ENCODE measurements at places on chromosomes 3 and 15.

DNA sequence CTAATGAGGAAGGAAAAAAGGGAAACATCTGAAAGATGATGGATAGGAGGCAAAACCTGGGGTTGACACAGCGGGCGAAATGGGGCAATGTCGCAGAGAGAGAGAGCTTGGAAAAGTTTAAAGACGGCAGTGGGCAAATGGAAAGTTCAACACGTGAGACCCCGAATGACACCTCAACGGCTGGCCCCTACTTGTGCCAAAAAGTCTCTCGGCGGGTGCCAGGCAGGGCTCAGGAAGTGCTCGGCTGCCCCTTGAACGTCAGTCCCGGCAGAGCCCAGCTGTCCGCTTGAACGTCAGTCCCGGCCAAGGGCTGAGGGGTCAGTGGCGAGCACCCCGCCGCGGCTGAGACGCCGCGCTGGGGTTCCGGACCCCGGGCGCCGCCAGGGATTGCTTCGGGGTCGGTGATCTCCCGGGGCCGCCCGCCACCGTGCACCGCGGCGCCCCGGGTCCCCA is 658 bp downstream of the EOGT start:
- DNase-seq: peak; percentile 2

- no peak for DNase-seq
Observed at GRCh38 chr3:56389183-56389830, 79.0 kb downstream of the ERC2 start.

GRCh38 chr3:97948351-97949109 is 23.7 kb downstream of the RIOX2 start:
- DNase-seq: no peak

- DNase-seq: no peak
Observed at GRCh38 chr3:185175370-185175987, 22.6 kb upstream of the C3orf70 start.

DNA sequence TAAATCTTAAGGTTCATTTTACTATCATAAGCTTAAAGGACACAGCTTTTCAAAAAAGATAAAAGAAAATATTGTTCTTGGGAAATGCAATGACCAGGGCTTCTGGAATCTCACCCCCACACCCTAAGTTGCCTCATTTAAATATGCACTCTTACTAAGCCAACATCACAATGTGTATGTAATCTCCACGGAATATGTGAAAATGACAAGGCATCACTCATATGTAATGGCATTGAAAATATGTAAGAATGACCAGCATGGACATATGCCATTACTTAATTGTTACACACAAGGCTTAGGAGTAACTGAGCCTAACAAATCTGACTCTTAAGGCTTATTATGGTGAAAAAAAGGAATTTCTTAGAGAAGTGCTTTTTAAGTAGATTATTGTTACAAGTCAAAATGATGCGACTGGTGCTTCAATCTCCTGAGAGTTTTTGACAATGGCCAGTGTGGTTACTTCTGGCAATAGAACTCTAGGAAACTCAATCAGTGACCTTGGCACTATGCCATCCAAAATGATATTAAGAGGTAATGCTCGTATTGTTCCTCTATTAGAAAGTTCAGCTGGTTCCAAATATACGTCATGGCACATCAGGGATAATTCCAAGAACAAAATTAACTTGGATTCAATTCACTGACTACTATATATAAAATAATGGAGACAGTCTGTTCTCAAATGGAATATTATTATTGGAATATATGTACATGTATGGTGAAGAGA is 290.0 kb upstream of the PLSCR5 start:
- DNase-seq: no peak

- no peak for DNase-seq
Observed at GRCh38 chr3:110027446-110028080, 690.2 kb upstream of the DPPA4 start.

GRCh38 chr15:63628123-63628822 is 31.1 kb downstream of the FBXL22 start:
- no peak for DNase-seq

- DNase-seq: no peak
Observed at GRCh38 chr15:68582236-68582635, 3.4 kb downstream of the CORO2B start.

DNA sequence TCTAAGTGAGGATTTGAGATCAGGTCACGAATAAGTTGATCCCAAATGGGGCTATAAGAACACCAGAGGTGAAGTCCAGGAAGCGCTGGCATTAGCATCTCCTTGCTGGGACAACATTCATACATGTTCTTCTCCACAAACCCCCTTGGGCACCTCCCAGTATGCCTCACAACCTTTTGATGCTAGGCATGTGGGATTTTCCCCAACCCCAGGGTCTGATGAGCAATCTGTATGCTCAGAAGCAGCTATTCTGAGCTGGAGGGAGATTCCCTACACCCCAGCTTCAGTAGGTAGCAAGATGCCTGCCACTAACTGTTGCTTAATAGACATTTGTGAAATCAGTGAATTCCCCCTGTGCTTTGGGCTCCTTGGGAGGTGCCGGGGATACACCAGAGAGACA is 32.2 kb downstream of the SLC6A11 start:
- no peak for DNase-seq

DNA sequence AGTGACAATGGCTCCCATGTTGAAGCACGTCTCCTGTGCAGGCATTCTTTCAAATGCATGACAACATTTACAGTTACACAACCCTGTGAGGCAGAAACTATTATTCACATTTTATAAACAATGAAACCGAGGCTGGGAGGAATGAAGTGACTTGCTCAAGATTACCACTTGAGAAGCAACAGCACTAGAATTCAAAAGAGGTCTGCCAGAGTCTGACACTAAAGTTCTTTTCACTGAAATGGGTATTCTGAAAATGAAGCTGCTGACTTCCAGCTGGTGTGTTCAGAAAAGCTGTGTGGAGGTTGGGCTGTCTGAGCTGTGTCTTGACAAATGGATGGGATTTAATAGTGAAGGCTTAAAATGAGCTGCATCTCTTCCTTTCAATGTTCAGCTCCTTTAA is 104.4 kb downstream of the THSD4 start:
- DNase-seq: no peak

DNA sequence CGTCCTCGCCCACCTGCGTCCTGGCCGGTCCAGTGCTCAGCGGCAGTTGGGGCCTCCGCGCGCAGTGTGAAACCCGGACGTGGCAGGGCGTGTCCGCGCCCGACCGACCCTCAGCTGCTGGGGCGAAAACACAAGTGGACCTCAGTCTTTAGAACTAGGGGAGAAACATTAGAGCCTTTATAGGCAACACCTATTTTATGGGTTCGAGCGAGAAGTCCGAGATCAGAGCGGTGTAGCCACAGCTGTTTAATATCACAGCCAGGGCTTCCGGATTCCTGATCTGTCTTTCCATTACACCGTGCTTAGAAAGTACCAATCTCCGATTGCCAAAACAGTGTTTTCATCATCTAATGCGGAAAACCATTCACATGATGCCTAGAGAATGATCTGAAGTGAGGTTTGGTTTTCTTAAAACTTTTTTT is 506 bp downstream of the RAD51 start:
- no peak for DNase-seq

DNA sequence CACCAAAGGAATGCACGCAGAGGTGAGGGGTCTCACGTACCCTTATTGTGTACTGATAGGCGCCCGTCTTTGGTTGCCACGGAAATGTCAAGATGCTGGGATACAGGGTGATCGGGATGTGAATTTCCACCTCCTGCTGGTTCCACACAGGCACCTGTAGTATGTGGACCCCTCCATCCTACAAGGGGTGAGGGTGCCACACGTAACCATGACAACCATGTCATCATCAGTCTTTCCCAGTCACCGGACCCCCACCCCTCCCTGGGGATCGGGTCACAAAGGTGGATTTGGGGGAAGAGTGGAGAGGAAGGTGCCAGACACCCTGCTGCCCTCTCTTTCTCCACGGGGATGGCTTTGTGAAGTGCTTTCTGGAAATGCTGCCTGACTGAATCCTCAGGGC is 44.7 kb downstream of the NUP210 start:
- no peak for DNase-seq

- DNase-seq: no peak
Observed at GRCh38 chr3:55440104-55440708, 46.9 kb downstream of the WNT5A start.

DNA sequence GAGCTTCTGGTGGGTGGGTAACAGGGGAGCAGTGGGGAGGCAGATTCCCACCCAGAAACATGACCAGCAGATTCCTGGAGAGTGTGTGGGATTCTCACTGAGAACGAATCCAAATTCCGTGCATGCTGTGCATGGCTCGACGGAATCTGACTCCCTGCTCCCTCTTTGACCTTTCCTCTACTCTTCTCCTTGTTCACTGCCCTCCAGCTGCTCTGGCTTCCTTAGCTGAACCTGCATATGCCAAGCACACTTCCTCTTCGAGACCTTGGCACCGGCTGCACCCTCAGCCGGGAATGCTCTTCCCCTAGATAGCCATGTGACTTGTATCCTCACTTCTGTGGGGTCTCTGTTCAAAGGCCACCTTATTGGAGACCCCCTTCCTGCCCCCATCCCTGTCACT is 6.3 kb downstream of the INSYN1 start:
- DNase-seq: no peak

DNA sequence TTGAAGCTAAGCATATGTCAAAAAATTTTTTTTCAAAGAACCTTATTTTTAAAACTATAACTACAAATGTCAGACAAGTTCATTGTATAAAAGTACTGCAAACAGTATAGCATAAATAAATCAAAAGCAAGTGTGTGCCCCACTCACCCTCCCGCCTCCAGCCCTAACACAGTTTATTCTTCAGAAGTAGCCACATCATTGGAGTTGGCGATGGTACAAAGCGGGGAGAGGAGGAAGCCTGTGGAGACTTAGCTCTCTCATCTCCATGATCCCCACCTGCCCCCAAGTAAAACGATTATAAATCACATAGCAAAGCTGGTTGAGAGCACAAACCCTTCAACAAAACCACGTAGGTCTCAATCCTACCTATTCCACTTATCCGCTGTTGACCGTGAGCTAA is 33.6 kb downstream of the FOXP1 start:
- no peak for DNase-seq

- no peak for DNase-seq
Observed at GRCh38 chr3:184524981-184525336, 36.6 kb upstream of the EPHB3 start.

DNA sequence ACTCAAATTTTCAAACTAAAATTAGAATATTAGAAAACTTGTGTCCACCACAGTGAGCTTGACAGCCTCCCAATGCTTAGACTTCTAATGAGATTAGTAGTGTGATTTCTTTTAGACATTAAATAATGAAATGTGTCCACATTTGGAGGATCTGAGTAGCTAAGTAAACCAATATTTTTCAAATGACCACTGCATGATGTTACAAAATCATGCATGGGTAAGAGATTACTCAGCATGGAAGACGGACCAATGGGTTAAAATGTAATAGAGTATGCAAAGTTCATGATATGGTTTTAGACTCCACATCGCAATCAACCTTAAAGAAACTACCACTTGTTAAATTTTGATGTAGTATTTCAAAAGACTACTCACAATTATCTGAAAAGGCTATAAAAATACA is 130.6 kb downstream of the IMPG2 start:
- no peak for DNase-seq

DNA sequence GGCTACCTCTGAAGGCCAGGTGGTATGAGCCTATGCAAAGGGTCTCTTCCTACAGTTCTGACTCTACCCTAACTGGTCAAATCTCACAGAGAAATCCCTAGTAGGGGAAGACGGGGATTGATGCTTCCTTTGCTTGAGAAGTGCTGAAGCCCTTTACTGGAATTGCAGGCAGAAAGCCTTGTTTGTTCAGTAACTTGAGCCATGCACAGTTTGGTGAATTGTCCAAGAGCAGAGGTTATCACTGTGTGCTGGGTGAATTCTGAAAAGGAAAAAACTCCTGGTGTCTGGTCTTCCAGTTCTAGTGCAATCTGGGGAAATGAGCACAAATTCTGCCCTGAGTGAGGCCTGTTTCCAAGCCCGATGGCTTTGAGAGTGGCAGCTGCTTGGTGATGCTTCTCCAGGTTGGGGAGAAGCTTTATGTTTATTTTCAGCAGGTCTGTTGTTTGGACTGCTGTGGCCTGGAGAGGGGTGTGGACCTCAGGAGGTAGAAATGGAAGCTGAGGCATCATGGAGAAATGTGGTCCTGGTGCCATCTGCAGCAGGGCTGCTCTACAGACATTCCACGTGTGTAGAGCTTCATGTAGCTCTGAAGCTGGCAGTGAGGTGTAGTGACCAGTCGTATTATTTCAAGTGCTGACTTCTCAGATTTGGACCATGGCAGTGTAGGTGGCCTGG is 60.9 kb downstream of the ARNT2 start:
- DNase-seq: no peak

DNA sequence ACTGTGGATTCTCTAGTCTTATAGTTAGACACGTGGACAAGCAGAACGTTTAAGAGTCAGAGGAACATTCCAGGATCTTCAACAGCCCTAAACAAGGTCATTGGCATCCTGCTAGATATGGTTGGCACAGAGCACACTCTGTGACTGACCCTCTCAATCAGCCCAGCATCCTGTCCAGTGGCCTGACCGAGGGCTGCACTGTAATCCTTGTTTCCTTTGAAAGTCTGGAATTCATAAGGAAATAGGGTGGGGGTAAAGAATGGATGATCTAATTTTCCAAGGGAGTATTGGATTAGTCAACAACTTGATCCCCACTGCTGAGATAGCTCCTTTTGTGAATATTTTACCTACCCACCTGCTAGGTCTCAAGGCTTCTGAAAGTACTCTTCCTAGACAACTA is 94.5 kb upstream of the DLG1 start:
- DNase-seq: no peak

DNA sequence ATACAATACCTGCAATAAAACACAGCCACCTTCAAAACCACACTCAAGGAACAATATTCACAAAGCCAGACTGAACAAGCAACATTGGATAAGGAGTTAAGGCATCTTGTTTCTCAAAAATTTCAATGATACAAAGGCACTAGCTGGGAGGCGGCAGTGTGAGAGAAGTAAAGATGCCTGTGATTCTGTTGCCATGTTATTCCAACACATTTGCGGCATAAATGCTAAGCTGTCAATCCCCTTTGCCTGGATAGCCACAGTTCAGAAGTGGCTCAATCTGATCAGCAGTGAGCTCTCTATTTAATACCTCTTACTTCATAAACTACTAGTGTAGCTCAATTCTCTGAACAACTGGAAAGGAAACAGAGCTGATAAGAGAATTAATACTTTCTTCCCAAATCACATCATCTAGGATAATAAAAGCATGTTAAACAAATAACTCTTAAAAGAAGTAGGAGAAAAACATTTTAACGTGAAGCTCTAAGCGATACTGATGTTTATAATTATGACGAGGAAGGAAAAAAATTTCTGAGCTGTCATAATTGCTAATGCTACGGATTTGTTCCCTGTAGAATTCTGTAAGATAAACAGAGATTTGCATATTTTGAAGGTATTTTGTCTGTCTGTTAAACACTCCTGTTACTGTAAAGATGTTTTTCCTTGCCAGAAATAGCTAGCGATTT is 358.4 kb downstream of the FOXP1 start:
- DNase-seq: no peak

- DNase-seq: no peak
Observed at GRCh38 chr3:123640740-123641462, 56.0 kb upstream of the HACD2 start.

- DNase-seq: no peak
Observed at GRCh38 chr3:179907784-179908482, 128.8 kb downstream of the PEX5L start.

- no peak for DNase-seq
Observed at GRCh38 chr3:157117875-157118654, 41.9 kb downstream of the CCNL1 start.

- no peak for DNase-seq
Observed at GRCh38 chr3:177330779-177331178, 133.5 kb upstream of the TBL1XR1 start.

All from activated CD8-positive, alpha-beta memory T cell treated with anti-CD3 and anti-CD28 coated beads for 1 hour (primary cell).